ENCODE measurements at places on chromosomes 11 and 22.

DNA sequence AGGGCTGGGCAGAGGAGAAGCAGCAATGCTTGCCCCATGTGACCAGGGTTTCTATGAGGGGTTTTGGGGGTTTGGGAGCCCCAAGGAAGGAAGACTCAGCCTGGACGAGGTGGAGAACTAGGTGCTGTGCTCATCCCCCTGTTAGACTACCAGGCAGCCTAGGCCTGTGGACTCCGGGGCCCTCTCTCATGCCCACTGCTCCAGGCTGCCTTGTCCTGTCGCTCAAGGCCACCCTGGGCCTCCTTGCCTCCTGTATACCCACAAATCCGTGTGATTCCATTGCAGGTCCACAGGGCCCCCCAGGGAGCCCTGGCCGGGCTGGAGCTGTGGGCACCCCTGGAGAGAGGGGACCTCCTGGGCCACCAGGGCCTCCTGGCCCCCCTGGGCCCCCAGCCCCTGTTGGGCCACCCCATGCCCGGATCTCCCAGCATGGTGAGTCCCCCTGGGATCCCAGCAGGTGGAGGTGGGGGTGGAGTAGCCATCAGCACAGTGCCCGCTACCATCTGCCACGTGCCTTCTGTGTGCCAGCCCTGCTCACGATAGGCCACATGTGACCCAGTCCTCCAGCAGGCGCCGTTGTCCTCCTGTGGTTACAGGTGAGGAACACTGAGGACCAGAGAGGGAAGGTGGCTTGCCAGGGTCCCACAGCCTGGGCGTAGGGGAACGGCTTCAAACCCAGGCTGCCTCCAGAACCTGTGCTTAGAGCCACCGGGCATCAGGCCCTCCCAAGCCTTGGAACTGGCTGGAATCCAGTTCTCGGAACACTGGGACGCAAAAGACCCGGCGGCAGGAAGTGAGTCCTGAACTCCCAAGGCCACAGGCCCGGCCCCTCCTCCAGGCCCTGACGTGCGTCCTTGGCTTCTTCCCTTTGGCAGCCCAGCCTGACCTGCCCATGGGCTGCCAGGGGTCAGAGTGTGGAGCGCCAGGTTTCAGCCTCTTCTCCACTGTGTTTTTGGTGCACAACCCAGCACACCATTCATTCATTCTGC, 26.6 kb downstream of the EMID1 start:
- DNase-seq, result no peak

DNA sequence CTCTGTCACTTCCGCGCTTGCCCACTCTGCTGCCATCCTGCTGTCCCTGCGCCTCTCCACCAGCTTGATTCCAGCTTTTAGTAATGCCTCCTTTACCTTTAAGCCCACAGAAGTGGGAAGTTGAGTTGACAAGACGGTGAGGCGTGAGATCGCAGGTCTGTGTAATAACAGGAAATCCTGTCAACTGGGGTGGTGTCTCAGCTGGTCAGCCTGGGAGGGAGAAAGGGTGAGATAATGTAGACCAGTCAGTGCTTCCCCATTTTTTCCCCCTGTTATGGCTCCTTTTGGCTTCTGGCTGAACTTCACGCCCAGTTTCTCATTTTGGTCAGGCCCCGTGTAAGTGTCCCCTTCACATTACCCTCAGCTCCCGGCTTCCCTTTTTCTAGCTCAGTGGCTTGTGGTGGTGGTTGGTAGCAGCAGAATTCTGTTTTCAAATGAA, 98.9 kb downstream of the TRAF6 start:
- no peak for DNase-seq

DNA sequence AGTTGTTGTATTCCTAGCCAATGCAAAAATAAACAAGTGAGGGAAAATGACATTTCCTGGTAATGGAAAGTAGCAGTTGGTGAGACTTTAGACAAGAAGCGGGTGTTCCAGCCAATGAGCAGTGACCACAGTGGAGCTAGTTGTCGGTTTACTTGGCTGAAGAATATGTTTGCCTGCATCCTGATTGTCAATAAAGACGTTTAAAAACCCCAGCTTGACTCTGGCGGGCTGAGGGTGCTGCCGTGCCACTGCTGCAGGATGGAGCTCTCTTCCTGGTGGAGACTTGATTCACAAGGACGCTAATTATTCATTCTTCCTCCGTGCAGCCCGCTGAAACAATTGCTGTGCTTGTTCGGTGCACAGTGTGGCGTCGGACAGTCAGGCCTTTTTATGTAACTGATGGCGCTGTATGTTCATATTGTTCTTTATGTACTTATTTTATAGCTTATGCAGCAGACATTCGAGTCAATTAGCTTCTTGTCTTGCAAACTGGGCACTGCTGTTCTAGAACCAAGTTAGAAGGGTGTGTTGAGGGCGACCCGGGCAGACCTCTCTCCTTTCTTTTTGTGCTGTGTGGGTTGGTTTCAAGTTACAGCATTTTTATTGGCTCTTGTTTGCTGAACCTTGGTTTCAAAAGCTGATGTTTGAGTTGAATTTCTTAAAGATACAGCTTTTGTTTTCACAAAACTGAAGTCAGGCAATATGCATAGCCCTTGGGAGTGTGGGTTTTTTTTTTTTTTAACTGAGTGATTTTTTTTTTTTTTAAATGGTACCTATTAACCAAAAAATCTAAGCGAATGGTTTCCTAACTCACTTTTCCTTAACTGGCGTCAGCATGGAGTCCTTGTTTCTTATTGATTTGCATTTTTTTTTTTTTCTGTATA, 153.9 kb downstream of the TEAD1 start:
- DNase-seq, result no peak

- no peak for DNase-seq
Measured at GRCh38 chr22:17968126-17968525, 56.2 kb downstream of the MICAL3 start.

DNA sequence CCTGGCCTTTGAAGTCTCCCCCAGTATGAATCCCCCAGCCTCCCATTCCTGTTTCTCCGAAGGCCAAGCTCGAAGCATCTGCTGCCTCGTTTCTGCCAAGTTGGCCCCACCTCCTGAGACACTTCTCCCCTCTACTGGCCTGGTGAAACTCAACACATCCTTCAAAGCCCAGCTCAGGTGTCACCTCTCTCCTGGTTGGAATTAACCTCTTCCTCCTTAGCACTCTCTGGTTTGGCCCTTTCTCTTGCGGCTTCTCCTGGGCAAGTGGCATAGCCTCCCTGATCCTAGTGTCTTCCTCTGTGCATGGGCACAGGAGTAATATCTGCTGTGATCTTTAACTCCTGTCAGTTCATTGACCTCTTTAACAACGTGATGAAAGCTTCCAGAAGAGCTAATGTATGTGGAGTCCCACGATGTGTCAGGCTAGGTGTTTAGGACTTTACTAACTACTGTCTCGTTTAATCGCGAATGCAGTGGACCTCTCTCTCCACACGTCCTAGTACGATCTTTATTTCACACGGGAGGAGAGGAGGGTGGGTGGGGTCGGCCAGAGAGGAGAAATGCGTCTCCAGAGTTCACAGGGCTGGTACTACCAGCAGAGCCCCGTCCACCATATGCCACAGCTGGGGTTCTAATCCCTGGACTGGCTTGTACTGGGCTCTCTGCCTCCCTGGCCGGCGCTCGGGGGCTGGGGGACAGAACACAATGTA, 826 bp upstream of the PTPRJ start:
- DNase-seq, result no peak

DNA sequence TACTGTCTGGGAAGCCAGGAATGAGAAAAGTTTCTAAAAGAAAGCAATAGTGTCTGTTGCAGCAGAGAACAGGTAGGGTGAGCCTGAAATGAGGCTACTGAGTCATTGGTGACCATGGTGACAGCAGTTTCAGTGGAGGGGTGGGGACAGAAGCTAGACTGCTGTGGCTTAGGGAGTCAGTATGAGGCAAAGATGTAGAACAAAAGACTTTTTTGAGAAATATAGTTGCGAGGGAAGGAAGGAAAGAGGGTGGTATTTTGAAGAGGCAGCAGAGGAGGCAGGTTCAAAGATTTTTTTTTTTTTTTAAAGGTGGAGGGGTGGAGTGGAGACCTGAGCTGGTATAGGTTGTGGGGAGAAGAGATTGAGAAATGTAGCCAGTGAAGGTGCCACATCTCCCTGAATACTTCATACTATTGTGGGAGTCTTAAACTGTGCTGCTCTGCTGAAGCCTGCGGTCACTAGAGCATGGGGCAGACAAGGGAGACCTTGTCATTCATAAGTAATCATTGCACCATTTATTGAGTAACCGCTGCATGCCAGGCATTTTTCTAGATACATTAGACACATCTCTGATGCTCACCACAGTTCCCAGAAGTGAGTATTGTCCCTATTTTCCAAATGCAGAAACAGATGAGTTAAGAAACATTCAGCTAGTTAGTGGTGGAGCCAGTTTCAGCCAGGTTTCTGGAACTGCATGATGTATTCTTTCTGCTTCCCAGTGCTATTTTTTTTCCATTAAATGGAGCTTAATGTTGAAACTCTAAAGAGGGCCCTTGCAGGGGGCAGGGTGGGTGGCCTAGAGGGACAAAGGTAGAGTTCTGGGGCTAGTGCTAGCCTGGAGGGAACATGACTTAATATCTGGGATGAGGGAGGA, 49.9 kb downstream of the STIM1 start:
- peak; percentile 32 for DNase-seq

DNA sequence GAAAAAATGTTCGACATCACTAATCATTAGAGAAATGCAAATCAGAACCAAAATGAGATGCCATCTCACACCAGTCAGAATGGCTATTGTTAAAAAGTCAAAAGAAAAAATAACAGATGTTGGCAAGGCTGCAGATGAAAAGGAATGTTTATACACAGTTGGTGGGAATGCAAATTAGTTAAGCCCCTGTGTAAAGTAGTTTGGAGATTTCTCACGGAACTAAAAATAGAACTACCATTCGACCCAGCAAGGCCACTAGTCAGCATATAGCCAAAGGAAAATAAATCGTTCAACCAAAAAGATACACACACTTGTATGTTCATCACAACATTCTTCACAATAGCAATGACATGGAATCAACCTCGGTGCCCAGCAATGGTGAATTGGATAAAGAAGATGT, 503.2 kb downstream of the OPCML start:
- DNase-seq, result no peak

All from activated naive CD8-positive, alpha-beta T cell treated with anti-CD3 and anti-CD28 coated beads, Interleukin-2, amount 50 U/mL, for 16 hours (primary cell).